ENCODE measurements at places on chromosomes 2 and 18. TPM values are rescaled to one million over a fixed set of nuclear protein-coding genes. Genes with fewer than 3 reads are reported as not detected.

GRCh38 chr2:101430156-101430555 is 42.9 kb upstream of the CREG2 start:
- DNase-seq = no peak

GRCh38 chr2:206095536-206096332 is 9.8 kb upstream of the INO80D start:
- DNase-seq = no peak

DNA sequence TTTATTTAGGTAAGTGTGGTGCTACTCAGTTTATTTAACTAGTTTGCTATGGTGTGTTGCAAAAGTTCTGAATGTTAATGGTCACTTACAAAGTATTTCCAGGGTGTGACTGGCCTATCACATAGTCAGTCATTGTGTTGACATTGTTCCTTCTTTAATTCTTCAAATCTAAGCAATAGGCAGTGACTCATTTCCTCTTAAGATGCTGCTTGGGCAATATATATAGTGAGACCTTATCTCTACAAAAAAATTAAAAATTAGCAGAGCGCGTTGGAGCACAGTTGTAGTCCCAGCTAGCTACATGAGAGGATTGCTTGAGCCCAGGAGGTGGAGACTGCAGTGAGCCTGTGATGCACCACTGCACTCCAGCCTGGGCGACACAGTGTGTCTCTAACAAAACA is 5.8 kb upstream of the CCDC88A start:
- no peak for DNase-seq

DNA sequence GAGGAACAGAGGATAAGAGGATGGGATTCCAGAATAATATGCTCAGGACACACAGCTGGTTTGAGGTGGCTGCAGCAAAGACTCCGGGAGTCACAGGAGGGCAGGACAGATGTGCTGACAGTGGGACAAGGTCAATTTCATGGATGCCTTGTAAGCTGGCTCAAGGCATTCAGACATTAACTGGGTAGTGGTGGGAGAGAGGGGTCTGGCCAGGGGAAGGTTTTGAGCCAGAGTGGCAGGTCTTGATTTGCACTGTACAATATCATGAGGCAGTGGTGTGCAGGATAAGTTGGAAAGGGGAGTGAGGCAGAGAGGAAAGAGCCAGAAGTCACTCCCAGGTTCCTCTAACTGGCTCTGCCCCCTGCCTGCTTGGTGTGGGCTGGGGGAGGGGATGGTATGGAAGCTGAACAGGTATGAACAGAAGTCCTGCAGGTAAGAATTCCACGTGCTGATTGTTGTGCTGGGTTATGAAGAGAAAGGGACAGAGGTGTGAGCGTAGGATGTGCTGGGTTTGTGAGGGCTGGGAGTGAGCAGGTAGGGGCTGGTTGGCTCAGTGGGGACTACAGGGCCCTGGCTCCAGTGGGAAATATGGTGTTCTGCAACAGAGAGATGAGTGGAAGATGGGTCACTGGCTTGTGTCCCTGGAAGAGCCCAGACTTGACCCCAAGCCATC is 141.7 kb upstream of the COPS8 start:
- DNase-seq = no peak

- no peak for DNase-seq
Measured at GRCh38 chr2:18788592-18788991, 199.2 kb upstream of the NT5C1B start.

DNA sequence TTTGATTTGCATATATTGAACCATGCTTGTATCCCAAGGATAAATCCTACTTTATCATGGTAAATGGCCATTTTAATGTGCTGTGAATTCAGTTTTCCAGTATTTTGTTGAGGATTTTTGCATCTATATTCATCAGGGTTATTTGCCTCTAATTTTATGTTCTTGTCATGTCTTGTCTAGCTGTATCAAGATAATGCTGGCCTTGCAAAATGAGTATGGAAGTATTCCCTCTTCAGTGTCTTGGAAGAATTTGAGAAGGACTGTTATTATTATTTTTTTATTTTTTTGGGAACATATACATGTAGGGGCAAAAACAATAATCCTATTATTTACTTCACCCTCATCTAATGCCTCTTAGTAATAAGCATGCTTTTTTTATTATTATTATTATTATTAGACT is 398.0 kb upstream of the KCNH7 start:
- no peak for DNase-seq

- DNase-seq = no peak
Measured at GRCh38 chr2:54557211-54557600, 101.1 kb downstream of the SPTBN1 start.

- no peak for DNase-seq
Measured at GRCh38 chr2:57891086-57891712, 155.4 kb upstream of the VRK2 start.

GRCh38 chr2:108858894-108859293 is 72.3 kb downstream of the CCDC138 start:
- no peak for DNase-seq

- no peak for DNase-seq
Measured at GRCh38 chr2:28413152-28413898, 20.7 kb downstream of the FOSL2 start.

DNA sequence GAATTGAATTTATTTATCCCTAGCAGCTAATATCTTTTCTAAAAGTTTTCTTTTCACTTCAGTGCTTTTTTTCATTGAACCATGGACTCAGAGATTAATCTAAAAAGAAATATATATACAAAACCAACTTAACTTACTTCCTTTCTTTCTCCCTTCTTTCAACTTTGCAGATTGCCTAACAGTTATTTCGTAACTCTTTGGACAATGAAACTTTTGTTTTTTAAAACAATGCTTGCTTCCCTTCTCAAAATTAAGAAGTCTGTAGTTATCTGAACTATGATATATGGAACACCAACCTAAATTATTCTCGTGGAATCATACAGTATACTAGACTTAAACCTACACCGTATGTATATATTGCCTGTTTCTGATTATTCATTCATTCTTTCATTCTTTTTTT is 62.9 kb downstream of the MIB1 start:
- no peak for DNase-seq

GRCh38 chr2:44772131-44772530 is 169.4 kb upstream of the SIX3 start:
- DNase-seq = no peak

DNA sequence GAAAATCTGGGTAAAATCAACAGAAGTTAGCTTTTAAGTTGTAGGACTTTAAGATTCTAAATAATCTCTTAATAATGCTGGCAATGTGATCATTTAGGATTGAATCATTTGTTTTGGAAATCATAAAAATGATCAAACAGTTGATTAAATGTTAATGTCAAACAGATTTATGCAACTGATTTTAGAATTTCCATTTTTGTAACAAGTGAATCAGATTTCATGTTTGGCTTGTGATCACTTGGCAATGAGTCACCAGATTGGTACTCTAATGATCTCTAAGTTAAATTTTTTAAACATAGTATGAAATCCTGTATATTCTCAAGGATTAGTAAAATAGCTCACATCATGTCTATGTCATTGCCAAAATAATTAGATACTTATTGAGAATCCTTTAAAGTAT is 50.1 kb upstream of the UNC80 start:
- no peak for DNase-seq

Gene VAMP8
- 71.4 TPM for total RNA-seq

Gene CIB4
- total RNA-seq = not detected

Gene CTAGE1
- not detected for total RNA-seq

Gene GRP
- total RNA-seq = not detected

Gene FAM98A
- total RNA-seq = 24.0 TPM

Gene ALKAL2
- not detected for total RNA-seq

Gene MRO
- total RNA-seq = not detected

Gene FAM237A
- not detected for total RNA-seq

Gene ANKAR
- 13.0 TPM for total RNA-seq

Gene SCTR
- total RNA-seq = not detected

Gene MERTK
- 0.69 TPM for total RNA-seq

Gene YES1
- 13.8 TPM for total RNA-seq

Gene ANKRD30B
- not detected for total RNA-seq

Gene G6PC2
- not detected for total RNA-seq

Gene RTP5
- not detected for total RNA-seq

Gene SLC8A1
- total RNA-seq = 0.34 TPM

Gene BIN1
- 130 TPM for total RNA-seq
